Activated naive CD8-positive, alpha-beta T cell treated with anti-CD3 and anti-CD28 coated beads, Interleukin-2, amount 50 U/mL, for 16 hours (primary cell): ENCODE measurements at places on chromosomes 1 and 21.

DNA sequence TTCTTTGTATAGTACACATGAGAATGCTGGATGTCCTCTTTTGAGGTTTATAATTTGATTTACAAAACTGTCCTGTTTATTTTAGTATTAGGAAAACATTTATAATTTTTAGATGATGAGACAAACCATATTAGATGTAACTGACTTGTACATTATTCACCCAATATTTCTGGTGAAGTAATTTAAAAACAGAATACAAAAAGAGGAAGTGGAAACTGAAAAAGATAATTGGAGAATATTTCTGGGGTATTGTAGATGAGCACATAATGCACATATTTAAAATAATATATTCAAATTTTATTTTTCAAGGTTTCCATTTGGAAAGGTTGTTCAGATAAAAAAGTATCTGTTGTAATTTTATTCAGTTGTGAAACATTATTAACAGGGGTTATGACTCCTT, 40.7 kb downstream of the XPR1 start:
- DNase-seq, result no peak

GRCh38 chr1:242629396-242629795, 104.9 kb upstream of the PLD5 start:
- DNase-seq, result no peak

GRCh38 chr1:234771642-234772344, 161.8 kb upstream of the IRF2BP2 start:
- no peak for DNase-seq

DNA sequence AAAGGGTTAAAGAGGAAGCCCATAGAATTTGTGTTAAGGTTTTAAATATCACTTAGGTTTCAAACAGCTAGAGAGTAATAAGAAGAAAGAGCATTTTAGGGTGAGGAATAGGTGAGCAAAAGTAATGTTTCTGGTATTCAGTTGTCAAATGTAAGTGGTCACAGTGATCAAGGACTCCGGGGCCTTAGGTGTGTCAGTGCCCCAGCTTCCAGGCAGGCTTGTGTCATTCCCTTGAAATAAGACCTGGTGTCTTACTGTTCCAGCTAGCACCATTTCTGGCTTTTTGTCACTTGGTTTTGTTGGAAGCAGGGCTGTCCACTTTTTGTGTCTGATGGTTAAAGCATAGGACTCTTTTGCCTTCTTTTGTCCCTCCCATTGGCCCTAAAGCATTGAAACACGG, 69.6 kb downstream of the DYRK1A start:
- no peak for DNase-seq
